ENCODE measurements at places on chromosomes 2 and 18. TPM values are rescaled to one million over a fixed set of nuclear protein-coding genes. Genes with fewer than 3 reads are reported as not detected.

GALNT13 gene
- 10.7 TPM for total RNA-seq

IL36G gene
- not detected for total RNA-seq

DYNAP gene
- not detected for total RNA-seq

AKAIN1 gene
- not detected for total RNA-seq

FSHR gene
- total RNA-seq: not detected

FAM124B gene
- total RNA-seq: not detected

IL1F10 gene
- total RNA-seq: not detected

EFHD1 gene
- total RNA-seq: 3.6 TPM

CCT4 gene
- total RNA-seq: 304 TPM

RIT2 gene
- not detected for total RNA-seq

NBAS gene
- total RNA-seq: 13.9 TPM

LDLRAD4 gene
- total RNA-seq: 3.3 TPM

TUBB8B gene
- total RNA-seq: not detected

CCDC148 gene
- 1.1 TPM for total RNA-seq

ARHGAP25 gene
- total RNA-seq: 0.16 TPM

RAB6D gene
- total RNA-seq: not detected

CAVIN2 gene
- total RNA-seq: 35.7 TPM

RAB6C gene
- total RNA-seq: not detected

DOK6 gene
- total RNA-seq: not detected

RFTN2 gene
- total RNA-seq: not detected

CDH19 gene
- total RNA-seq: 1.2 TPM

MATN3 gene
- 11.4 TPM for total RNA-seq

KCTD18 gene
- total RNA-seq: 9.9 TPM

SERPINB13 gene
- not detected for total RNA-seq

LYPD6B gene
- not detected for total RNA-seq

DIPK1C gene
- not detected for total RNA-seq

EFEMP1 gene
- total RNA-seq: 28.4 TPM

ESPNL gene
- total RNA-seq: 0.16 TPM

NGEF gene
- total RNA-seq: 18.1 TPM

PROM2 gene
- 0.19 TPM for total RNA-seq

MARCO gene
- total RNA-seq: 0.36 TPM

AQP12A gene
- total RNA-seq: not detected

PNKD gene
- 65.3 TPM for total RNA-seq

NTSR2 gene
- not detected for total RNA-seq

SERPINB12 gene
- not detected for total RNA-seq

REEP1 gene
- 1.1 TPM for total RNA-seq

NMUR1 gene
- total RNA-seq: not detected

DCDC2C gene
- total RNA-seq: not detected

ZNF396 gene
- total RNA-seq: 0.71 TPM

TCF23 gene
- total RNA-seq: not detected

FBXO15 gene
- total RNA-seq: 0.29 TPM

COPS9 gene
- total RNA-seq: 326 TPM

ASXL3 gene
- not detected for total RNA-seq

LHCGR gene
- not detected for total RNA-seq

HNMT gene
- total RNA-seq: 0.96 TPM

CYBRD1 gene
- total RNA-seq: 29.8 TPM

CKAP2L gene
- total RNA-seq: 16.2 TPM

INHA gene
- 0.36 TPM for total RNA-seq

G6PC2 gene
- not detected for total RNA-seq

SDC1 gene
- total RNA-seq: 208 TPM

PPP1R7 gene
- 61.0 TPM for total RNA-seq

CLEC4F gene
- not detected for total RNA-seq

NDUFAF7 gene
- total RNA-seq: 19.4 TPM

SCG2 gene
- total RNA-seq: 0.82 TPM

MROH2A gene
- 0.12 TPM for total RNA-seq

VAMP8 gene
- total RNA-seq: 17.3 TPM

Data from A549 treated with GW870086 at 1 μM for 4 hours (cell line).